Left lung (tissue), 14 donors: ENCODE measurements at places on chromosomes 6 and 20. TPM values are rescaled to one million over a fixed set of nuclear protein-coding genes. Genes with fewer than 3 reads are reported as not detected.

DNA sequence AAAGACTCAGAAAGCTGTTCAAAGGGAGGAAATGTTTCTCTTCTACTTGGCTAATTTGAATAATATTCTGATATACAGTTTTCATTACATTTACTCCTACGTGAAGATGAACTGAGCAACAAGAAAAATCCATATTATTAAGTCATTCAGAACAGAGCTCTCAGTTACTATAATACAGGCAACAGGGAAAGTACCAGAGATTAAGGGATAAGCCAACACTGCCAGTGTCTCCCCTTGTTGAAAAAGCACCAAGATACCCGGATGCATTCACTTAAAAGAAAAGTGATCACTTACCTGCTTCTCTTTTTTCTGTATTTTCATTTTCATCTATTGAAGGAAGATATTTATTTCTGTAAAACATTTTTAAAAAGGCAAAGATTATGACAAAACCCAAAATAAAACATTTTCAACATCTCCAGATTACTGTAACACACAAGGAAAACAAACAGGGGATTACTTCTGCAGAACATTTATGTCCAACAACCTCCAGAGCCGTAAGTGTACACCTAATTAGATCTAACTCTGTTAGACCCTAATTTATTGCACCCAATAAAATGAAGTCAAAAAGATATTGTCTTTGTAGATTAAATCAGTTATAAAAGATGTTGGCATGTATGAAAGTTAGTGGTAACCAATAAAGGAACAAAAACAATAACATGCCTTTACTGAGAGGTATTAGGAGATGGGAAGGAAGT, 67.0 kb downstream of the CHD6 start:
- no peak for DNase-seq

DNA sequence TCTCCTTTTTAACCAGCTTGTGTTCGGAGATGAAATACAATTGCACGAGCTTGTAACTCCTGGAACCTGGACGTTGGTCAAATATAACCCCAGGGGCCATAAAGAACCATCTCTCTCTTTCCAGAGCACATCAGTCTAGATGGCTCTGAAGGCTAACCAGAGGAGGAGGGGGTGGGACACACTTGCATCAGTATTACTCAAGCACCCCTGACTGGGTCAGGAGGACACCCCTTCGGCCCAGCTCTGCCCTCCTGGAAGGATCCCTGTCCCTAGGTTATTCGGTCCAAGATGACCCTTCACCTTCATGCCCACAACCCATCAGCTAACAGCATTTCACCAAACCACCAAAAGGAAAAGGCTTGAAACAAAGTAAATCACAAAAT, 67.1 kb downstream of the FYN start:
- no peak for DNase-seq

DNA sequence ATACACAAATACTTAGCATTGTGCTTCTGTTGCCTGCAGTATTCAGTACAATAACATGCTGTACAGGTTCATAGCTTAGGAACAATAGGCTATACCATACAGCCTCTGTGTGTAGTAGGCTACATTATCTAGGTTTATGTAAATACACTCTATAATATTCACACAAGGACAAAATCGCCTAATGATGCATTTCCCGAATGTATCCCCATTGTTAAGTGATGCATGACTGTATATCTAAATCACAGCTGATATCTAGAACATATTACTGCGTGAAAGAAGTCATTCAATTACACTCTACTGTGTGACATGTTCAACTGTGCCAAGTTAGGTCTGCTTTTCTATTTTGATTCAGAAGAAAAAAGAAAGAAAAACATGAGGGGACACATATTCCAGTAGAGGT, 633.5 kb downstream of the RFPL4B start:
- DNase-seq = no peak

EPHA7 gene
- total RNA-seq = 0.31 TPM

PDYN gene
- not detected for total RNA-seq
